Vagina (tissue), 2 donors: ENCODE measurements at places on chromosomes 5 and 9.

DNA sequence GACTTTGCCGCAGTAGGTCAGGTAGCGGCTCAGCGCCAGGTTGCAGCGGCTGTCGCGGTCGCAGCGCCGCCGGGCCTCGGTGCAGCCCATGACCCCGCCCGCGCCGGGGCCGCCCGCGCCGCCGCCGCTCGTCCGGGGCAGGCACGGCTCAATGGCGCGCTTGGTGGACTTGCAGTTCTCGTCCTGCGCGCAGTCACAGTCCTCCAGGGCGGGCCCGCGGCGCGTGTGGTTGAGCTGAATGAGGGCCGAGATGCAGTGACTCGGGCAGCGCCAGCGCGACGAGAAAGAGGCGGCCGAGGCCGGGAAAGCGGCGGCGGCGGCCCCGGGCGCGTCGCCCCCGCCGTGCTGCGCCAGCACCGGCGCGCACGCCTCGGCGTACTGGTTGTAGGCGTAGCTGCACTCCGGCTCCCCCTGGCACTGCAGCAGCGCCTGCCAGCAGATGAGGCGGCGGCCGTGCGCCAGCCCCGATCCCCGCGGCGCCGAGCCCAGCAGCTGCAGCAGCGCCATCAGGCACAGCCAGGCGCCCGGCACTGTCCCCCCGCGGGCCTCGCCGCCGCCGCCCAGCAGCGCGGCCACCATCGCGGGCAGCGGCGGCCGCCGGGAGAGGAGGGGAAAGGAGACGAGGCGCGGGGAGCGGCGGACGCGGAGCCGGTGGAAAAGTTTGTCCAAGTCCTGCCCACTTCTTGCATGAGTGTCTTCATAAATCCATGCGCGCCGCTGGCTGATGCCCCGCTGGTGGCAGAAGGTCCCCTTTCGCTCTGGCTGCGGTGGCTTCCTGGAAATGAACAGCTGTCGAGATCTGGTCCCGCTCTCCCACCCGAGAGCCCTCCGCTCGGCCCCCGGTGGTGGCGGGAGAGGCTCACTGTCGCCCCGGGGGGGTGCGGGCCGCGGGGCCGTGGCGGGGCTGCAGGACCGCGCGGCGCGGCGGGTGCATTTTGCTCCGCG lies 833 bp downstream of the GAS1 start:
- DNase-seq = no peak

DNA sequence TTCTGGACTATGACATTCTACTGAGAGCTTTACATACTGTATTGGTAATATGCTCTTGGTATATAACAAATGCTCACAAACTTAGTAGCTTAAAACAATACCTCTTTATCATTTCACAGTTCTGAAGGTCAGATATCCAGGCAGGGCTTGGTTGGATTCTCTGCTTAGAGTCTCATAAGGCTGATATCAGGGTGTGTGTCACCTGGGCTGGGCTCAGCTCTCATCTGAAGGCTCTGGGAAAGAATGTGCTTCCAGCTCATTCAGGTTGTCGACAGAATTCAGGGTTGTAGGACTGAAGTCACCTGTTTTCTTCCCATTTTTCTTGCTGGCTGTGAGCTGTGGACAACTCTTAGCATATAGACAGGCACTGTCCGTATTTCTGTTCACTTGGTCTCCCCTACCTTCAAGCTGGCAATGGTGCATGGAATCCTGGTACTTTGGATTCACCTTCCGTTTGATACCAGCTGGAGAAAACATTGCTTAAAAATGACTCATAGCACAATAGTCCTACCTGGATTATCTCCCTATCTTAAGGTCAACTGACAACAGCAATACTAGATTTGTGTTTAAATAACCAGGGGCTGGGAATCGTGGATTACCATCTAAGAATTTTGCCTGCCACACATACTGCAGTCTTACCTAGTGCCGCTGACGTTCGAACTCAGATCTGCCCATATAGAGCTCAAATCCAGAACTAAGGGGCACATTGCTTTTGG lies 69.2 kb downstream of the RCL1 start:
- no peak for DNase-seq

DNA sequence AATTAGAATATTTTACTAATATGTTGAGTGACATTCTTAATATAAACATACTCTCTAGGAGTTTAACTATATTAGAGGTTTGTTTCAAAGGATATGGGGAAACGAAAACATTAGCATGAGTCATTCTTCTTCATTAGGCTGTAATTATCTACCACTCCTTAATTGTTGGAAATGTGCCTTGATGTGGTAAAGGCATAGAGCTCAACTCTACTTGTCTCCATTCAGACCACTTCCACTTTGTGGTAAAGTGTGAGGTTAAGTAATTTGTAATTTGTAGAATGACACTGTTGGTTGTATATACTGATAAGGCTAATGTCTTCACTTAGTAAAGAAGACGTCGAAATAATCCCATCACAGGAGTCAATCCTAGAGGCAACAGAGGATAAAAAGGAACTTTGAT lies 58.1 kb downstream of the HAPLN1 start:
- DNase-seq = no peak

GRCh38 chr9:133979921-133980863 lies 11.9 kb downstream of the VAV2 start:
- DNase-seq = no peak

GRCh38 chr5:71891856-71892255 lies 172.8 kb downstream of the CARTPT start:
- DNase-seq = no peak

- no peak for DNase-seq
Measured at GRCh38 chr9:105216440-105217178, 27.8 kb upstream of the SLC44A1 start.

DNA sequence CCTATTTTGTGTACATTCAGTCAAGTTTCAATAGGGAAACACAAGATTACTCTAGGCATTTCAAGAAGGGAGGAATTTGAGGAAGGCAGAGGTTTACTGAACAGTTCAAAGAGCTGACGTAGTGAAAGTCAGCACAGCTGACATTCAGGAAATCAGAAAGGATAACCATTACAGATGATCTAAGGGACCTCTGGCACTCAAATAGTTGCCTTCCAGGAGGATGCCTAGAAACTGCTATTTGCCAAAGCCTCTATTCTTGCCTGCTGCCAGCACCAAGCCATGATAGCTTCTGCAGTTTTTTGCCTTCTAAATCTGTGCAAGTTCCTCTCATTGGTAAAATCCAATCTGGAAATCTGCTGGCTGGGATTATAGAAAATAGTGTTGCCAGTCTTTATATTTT lies 373.1 kb downstream of the CSNK1G3 start:
- DNase-seq = no peak

DNA sequence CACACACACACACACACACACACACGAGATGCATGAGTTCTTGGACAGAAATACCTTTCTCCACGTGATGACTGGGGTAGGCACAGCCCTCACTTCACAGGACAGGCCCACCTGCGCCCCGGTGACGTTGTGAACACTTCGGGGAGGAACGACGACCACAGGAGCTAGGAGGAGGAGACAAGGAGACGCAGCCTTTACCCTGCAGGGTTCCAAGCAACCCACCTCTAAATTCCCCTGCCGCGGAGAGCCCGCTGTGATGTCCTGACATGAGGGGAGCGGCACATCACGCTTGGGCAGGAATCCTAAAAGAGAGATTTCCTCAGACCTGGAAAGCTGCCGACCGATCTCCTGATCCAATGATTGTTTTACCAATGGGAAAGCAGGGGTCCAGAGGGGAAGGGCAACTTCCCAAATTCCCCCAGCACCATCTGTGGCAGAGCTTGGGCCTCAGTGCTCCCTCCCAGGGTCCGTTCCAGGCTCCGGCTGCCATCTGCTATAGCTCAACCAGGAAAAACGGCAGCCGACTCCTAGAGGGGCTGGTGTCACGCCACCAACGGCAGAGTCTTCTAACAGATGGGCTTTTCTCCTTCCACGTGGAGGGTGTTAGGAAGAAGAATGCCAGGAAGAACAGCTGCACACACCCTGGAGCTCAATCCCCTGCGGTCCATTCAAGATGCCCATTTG lies 10.1 kb downstream of the IGFBPL1 start:
- no peak for DNase-seq

- DNase-seq = no peak
Measured at GRCh38 chr5:153752890-153753289, 262.4 kb downstream of the GRIA1 start.

DNA sequence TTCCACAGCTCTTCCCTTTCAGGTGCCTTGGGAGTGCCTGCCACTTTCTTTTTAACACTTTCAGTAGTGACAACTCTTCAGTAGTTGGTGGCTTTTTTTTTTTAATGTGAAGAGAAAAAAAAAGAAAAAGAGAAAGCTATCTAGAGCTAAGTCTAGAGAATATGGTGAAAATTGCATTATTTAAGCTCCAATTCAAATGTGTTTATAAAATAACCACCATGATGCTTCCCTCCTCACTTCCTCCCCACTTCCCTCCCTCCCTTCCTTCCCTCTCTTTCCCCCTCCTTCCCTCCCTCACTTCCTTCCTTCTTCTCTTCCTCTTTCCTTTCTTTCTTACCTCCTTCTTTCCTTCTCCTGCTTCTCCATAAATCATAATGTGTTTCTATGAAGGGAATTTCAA lies 456.7 kb upstream of the ACTBL2 start:
- DNase-seq = no peak

DNA sequence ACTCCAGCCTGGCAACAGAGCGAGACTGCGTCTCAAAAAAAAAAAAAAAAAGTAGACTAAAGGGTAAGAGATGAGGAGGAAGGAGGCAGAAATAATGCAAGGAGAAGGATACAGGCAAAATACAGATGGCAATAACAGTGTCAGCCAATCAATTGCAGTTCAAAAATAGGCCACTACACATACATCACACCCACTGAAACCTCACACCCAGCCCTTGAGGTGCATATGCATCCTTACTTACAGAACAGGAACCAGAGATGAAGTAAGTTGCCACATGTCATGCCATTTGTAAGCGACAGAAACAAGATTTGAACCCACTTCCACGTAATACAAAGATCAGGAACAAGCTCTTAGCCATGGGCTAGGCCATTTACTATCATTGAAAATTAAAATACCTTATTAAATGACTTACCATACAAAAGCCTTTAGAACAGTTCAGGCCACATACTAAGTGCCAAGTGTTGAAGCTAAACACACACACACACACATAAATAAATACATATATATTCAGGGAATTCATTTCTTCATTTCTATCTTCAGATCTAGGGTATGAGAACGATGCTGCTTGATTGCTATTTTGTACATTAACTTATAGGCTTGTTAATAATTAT lies 98.4 kb downstream of the FNBP1 start:
- DNase-seq = no peak

DNA sequence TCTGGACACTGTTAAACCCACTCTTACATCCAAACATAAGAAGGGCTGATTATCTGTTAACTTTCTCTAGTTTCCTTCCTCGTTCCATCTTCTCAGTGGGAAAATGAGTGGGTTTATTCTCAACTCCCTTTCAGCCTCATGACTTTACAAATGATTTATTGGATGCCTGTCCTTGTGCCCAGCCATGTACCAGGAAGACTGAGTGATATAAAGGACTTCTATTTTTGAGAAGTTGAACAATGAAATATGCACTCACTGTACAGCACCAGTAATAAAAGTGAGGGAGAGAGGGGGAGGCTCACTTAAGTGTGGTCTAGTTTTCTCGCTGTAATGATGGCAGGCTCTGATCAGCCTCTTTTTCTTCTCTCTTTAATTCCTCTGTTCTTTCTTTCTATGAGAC lies 277.6 kb downstream of the SMARCA2 start:
- DNase-seq = no peak

- no peak for DNase-seq
Measured at GRCh38 chr5:129141078-129141477, 46.5 kb downstream of the ISOC1 start.

DNA sequence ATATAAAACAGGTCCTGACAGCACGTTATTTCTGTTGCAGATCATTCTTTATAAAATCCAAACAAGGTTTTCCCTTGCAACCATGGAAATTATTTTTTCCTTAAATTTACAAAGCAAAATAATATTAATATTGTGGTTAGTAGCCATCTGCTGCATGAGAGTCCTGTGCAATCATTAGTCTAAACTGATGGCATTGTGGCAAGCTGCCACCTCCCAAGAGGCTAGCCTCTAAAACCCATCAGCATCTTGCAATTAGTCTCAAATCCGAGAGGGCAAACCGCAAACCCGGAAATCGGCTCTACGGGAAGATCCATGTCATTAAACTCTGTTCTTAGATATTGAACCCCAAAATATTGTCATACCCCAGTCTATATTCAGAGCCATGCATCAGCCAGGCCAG lies 11.3 kb upstream of the CDH6 start:
- no peak for DNase-seq

DNA sequence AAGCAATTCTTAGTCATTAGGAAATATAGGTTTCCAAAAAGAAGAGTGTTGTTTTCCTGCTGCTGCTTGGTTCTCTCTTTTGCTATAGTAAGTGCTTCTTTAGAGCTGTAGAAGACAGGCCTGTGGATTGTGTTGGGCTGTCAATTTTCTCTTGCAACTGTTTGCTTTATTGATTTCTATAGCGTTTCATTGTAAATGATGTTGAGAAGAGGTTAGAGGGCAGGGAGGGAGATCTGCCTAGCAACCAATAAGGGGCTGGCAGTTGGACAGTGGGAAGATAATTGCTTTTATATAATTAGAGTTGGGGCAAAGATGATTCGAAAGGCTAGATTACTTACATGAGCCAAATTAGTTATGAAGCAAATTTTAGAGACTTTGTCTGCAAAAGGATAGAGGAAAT lies 11.1 kb downstream of the UNC13B start:
- DNase-seq = no peak

DNA sequence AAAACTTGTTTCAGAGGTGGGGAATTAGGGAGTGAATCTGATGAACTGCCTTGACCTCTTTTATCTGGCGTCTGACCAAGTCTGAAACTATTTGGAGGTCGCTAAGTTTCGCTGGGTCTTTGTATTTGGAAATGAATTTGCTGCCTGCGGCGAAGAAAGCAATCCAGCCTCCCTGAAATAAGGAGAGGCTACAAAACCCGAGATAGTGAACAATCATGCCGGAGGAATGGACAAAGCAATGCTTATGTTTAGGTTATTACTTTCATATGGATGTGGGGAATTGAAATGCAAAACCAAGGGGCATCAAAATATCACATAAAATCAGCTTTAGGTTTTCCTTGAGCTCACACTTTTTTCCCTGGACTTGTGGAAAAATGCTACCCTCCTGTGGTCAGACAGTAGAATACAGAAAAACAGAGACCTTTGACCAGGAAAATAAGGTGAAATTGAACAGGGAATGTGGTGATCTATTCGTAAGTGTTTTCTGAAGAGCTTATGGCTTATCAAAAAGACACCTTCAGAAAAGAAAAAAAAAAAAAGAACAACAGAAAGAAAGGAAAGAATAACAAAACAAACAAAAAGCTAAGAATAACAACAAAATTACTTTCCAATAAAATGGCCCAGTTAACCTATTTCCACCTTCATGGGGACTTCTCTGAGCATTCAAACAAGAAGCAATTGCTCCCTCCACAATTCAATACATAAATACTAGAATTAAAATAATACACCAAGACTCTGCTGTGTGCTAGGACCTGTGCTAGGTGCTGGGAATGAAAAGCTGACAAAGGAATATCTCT lies 68.6 kb upstream of the DPYSL3 start:
- DNase-seq = no peak

GRCh38 chr9:121567500-121568342 lies 68.1 kb upstream of the GGTA1 start:
- no peak for DNase-seq

DNA sequence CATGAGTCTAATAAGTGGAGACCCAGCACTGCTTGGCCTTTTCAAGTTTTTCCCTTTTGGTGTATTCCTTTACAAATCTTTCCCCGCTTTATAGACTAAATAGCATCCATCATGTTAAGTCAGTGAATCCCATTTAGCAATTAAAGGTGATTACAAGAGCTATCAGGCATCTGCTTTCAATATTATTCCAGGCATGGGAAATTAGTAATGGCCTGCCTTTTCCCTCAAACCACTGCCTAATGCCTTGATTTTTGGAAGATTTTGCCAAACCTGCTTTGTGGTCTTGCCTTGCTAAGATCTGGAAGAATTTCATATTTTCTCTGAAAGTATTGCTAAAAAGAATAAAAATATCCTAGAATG lies 102.8 kb upstream of the GNA14 start:
- no peak for DNase-seq
